ENCODE measurements at places on chromosomes 6 and 20.

GRCh38 chr6:27838945-27839625 lies 73.1 kb downstream of the OR2B2 start:
- DNase-seq, result no peak

GRCh38 chr6:7633361-7633760 lies 43.4 kb downstream of the SNRNP48 start:
- peak; percentile 87 for DNase-seq

DNA sequence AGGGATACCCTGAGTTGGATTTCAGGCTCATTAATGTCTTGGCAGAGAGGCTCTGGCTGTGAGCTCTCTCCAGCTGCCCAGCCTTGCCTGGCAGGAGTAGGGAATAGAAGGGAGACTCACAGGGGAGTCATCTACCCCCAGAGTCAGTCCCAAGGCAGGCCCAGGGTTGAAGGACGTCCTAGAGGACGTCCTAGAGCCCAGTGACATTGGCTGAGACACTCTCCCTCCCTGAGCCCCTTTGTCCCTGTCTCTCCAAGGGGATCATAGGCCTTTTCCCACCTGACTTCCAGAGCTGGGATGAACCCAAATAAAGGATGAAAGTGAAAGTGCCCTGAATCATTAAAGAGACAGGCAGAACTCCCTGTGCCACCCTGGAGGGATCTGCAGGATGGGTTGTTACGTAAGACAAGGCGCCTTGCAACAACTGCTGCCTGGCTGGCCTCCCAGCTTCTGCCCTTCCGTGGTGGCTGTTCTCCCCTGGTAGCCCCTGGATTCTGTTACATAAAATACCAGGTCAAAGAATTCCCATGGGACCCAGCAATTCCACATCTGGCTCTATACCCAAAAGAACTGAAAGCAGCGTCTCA lies 53.6 kb upstream of the SIRPA start:
- no peak for DNase-seq

- no peak for DNase-seq
These were observed 36.3 kb upstream of the IBTK start for GRCh38 chr6:82283771-82284410.

- DNase-seq, result no peak
These were observed 1.1 kb downstream of the LRRC1 start for GRCh38 chr6:53795702-53796450.

GRCh38 chr20:15654208-15654649 lies 919.0 kb downstream of the KIF16B start:
- peak; percentile 57 for DNase-seq

GRCh38 chr6:111076024-111076695 lies 11.1 kb upstream of the SLC16A10 start:
- no peak for DNase-seq

GRCh38 chr6:88268508-88268907 lies 102.4 kb upstream of the CNR1 start:
- DNase-seq, result no peak

GRCh38 chr20:57440678-57441509 lies 49.7 kb downstream of the RBM38 start:
- no peak for DNase-seq

- DNase-seq, result no peak
These were observed 474 bp downstream of the RBM38 start for GRCh38 chr20:57391439-57392301.

DNA sequence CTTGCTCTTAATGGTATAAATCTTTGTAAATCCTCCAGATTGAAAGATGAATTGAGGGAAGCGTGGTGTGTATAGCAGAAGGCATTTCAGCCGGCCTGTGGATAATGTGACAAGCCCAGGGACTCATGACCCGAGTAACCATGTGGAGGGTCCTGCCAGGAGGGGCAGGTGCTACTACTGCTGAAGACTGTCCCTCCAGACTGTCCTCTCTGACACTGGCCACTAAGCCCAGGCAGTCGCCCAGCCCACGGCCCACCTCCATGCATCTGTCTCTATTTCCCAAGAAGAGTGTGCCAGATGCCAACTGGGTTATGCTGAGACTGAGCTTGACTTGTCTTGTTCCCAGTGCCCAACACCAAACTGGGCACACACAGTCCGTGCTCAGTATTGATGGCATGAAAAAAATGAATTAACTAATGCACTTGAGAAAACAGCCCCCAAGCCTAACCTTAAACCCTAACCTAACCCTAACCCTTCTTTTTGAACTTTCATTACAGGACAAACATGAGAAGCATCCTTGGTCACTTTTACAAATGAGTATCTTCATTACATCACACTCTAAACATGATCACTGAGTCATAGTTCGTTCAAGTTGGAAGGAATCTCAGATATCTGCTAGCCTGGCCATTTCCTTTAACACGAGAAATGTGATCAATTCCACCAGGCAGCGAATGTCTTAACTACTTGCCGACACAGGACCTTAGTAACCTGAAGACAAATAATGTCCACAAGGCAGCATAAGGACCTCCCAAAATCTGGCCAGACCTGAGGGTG lies 182.2 kb upstream of the RREB1 start:
- DNase-seq, result no peak

DNA sequence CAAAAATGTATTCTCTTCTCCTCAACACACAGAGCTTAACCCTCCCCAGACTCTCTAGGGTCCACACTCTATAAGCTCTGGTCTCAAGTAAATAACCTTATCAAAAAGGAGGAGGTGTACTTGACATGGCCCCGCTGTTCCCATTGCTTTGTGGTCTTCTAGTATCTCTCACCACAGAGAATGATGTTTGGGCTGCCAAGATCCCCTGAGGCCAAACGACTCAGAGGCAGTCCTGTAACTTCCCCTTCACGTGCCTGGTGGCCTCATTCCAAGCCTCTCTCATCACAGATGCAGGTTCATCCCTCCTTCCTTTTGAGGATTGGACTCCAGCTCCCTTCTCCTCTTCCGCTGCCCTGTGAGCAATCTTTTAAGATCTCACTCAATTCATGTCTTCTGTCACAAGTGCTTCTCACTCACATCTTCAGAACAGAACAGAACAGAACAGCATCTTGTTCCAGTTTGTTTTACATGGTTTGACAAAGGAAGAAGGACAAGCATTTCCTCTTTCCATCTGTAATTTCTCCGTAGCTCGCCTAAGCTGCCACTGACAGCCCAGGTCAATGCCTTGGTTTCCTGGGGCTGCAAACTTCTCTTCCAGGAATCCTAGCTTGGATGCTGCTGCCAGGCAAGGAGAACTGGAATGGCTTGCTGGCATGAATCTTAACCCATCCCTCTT lies 541.5 kb downstream of the CD83 start:
- no peak for DNase-seq

- no peak for DNase-seq
These were observed 3.5 kb downstream of the TUBB1 start for GRCh38 chr20:59022754-59023153.

GRCh38 chr6:79378957-79379356 lies 144.5 kb upstream of the HMGN3 start:
- no peak for DNase-seq

GRCh38 chr20:54794110-54794509 lies 318.7 kb downstream of the DOK5 start:
- DNase-seq, result no peak

DNA sequence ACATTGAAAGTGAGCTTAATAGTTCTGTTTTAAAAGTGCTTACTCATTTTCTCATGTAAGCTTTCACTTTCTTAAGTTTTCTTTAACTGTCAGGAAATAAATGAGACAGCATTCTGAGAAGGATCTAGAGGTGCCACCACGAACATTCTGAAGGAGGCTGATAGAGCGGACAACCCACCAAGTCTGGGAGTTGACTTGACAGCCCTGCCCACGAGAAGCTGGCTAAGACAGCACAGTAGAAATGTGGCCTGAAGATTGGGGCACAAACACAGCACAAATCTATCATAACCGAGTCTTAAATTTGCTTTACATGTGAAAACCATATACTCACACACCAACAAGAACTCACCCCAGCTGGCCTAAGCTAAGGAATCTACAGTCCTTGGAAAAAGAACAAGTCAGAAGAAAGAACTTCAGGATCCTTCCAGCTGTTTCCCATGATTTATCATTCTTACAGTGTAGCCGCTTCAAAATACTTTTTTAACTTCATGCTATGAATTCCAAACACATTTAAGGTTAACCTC lies 144.2 kb upstream of the TNFAIP3 start:
- no peak for DNase-seq

GRCh38 chr6:63636518-63637021 lies 968 bp downstream of the PHF3 start:
- peak; percentile 25 for DNase-seq

DNA sequence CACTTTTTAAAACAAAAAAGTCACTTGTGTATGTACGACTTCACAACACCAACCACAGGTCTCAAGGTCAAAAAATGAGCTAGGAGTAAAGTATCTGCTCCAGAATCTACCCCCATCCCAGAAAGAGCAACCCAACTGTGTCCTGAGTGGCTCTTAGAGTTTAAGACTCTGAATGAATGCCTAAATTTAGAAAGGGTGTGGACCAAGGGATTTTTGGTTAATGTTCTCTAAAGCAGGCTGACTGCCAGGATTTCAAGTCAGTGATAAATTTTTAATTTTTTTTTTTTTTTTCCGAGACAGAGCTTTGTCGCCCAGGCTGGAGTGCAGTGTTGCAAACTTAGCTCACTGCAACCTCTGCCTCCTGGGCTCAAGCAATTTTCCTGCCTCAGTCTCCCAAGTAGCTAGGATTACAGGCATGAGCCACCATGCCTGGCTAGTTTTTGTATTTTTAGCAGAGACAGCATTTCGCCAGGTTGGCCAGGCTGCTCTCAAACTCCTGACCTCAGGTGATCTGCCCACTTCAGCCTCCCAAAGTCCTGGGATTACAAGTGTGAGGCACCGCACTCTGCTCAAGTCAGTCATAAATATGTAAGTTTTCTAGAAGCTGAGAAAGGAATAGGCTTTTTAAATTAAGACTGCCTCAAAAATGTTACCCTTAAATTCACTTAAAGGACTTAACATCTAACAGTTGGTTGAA lies 20.2 kb downstream of the STAU1 start:
- DNase-seq, result no peak

GRCh38 chr6:14265049-14266021 lies 147.8 kb downstream of the CD83 start:
- DNase-seq, result no peak

- no peak for DNase-seq
These were observed 3.1 kb downstream of the TNF start for GRCh38 chr6:31578184-31579118.

DNA sequence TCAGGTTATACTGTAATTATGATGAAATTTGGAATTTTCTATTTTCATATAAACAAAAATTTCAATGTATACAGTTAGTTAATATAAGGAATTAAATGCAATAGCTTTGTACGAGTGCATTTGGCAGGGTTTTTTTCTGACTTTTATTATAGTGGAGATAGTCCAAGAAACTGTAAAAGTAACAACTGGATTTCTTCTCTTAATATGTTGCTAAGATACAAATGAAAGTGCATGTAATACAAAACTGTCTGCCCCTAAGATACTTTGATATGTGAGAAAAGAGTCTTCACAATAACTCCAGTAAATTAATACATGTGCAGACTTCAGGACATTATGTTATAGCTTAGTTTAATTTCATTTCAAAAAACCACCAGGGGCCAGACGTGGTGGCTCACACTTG lies 721.4 kb downstream of the CBLN4 start:
- no peak for DNase-seq

DNA sequence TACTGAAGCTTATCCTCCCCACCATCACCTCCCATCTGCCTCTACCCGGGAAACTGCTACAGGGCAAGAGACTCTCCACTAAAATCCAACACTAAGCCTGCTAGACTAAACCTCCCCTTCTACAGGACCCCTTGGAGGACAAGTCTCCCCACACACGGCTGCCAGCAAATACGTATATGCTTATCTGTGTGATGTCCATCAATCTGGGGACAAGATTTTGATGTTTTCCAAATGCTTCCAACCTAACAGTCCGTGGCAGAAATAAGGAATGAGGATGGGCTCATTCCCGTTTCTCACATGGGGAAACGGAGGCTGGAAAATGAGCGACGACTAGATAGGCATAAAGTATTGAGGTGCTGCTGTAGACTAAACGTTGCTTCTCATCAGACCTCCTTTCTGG lies 1.8 kb downstream of the KCNK5 start:
- DNase-seq, result no peak

DNA sequence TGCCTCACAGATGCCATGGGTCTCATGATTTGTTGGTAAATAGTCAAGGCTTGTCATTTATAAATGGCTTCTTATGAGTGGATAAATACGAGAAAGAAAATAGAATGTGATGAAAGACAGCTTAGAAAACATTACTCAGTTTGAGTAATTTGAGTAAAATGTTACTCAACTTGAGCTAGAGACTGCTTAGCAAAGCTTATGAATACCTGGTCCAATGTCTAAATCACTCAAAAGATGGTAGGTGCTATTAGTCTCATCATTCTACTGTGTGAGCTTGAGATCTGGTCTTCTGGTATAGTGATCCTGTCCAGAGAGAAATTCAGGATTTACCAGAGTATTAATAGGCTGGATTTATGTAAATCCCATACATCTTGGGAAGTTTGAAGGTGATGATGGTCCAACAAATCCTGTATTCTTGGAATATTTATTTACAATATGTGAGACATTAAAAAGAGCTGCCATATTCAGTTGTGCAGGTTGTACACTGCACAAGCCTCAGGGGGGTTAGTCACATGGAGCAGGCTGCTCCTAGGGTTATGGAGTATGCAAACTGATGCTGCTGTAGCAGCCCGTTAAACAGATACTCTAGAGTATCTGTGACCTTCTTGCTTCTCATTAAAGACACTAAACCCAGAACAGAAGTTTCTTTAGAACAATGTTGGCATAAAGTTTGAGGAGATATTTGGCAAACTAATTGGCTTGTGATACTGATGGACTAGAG lies 112.9 kb downstream of the RCAN2 start:
- DNase-seq, result no peak

- no peak for DNase-seq
These were observed 49.3 kb upstream of the NNAT start for GRCh38 chr20:37471741-37472235.

GRCh38 chr20:40335901-40336351 lies 353.1 kb downstream of the MAFB start:
- DNase-seq, result no peak

DNA sequence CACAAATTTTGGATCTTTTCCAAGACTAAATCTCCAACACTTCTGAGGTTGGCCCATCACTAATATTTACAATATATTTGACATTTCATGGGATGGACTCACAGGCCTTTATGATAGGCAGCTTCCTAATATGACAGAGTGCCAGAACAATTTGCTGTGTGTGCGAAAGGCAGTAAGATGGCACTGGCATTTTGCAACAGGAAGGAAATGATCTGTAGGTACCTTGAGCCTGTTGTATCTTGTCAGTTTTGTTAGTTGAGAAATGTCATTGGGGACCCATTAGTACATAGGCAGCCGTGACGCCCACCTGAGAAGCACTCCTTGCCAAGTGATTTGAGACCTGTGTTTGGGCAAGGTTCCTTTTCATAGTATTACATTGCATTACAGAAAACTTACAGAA lies 153.4 kb upstream of the HEY2 start:
- DNase-seq, result peak; percentile 23

DNA sequence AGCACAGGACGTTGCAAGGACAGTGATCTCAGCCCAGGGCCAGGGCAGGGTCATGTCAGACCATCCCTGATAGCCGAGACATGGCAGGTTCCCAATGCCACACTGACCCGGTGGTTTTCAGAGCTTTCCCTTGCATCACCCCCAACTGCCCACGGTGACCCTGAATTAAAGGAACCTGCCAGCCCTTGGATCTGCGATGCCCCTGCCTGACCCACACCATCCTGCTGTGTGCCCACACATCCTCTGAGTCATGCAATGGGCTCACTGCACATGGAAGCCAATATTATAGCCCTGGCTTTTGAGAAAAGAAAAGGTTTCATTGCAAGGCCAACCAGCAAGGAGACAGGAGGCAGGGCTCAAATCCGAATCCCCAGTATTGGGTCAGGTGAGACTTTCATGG lies 132.6 kb upstream of the CST7 start:
- DNase-seq, result no peak

GRCh38 chr6:150684714-150685459 lies 85.2 kb downstream of the PLEKHG1 start:
- no peak for DNase-seq
